HepG2 (cell line): ENCODE measurements at places on chromosomes 4 and X.

DNA sequence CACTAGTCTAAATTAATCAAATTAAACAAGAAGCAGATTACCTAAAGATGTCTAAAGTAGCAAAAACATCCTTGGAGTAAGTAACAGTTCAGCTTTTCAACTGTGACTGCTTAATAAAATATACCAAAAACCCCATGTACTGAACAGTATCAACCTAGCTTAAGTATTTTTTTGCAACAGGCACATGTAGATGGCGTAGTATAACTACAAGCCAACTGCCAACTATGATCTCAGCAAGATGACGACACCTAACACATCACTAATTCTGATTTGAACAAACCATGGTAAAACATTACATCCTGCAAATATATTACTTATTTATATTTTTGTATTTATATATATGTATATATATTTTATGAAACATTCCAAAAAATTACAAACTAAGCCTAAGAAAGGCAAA is 24.5 kb downstream of the DHX15 start:
- no peak for DNase-seq

DNA sequence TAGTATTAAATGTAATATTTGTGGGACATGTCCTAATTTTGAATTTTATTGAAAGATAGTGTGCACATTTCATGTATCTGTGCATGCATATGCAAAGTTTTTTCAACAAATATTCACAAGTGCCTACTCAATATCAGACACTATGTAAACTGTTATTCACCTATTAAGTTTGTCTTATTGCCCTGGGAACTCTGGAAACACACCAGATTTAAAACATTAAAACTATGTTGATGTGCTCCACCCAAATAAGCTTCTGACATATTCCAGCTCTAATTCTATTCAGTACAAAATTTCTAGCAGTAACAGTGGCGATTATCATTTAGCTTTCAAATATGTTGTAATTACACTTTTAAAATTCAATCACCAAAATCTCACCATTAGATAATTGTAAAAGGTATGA is 183.1 kb upstream of the TTC29 start:
- no peak for DNase-seq

GRCh38 chrX:150935467-150935866 is 37.0 kb upstream of the CD99L2 start:
- DNase-seq, result no peak

DNA sequence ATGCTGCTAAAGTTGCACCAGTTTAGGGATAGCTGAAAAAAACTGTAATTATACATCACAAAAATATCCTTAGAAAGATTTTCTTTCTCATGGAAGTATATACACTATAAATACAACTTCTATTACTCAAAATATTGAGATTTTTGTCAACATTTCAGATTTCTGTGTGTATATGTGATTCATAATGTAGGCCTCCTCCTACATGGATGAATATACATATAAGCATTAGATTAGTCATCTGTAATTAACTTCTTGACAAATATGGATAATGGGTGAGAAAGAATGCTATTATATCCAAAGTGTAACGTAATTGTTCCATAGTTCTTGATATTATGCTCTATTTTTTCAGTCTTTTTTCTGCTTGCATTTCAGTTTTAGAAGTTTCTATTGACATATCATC is 124.9 kb downstream of the CBLL2 start:
- no peak for DNase-seq

DNA sequence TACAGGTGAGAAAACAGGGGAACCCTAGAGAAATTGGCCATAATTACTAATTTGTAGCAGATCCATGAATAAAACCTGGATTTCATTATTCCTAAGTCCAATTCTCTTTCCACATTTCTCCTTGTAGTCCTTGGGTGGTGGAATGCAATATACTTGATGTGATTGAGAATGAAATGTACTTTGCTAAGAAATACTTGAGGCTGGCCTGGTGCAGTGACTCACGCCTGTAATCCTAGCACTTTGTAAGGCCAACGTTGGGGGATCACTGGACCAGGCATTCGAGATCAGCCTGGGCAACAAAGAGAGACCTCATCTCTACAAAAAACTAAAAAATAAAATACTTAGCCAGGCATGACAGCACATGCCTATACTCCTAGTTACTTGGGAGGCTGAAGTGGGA is 15.9 kb downstream of the TMEM184C start:
- DNase-seq, result no peak

DNA sequence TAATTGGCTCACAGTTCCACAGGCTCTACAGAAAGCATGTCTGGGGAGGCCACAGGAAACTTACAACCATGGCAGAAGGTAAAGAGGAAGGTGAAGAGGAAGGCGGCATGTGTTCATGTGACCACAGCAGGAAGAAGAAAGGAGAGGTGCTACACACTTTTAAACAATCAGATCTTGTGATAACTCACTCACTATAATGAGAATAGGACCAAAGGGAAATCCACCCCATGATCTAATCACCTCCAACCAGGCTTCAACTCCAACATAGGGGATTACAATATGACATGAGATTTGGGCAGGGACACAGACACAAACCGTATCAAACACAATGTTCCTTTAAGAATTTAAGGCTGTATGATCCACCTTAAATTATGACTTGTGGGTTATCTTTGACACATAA is 10.5 kb upstream of the PGM2 start:
- no peak for DNase-seq

GRCh38 chr4:74997948-74998729 is 65.2 kb downstream of the PARM1 start:
- DNase-seq, result no peak

DNA sequence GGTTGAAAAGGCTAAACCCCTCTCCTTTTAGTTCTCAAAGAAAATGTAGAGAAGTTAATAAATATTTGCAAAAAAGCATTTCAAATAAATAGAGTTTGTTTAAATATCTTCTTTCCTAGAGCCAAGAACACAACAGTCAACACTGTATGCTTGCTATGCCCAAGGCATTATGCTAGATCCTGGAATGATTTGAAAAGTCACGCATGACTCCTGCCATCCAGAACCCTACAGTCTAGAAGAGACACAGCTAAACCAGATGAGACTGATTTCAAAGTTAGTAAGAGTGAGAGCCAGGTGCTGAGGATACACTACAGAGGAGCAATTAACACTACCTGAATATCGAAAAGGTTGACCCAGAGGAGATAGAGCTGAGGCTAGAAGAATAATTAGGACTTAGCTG is 205.8 kb downstream of the NWD2 start:
- no peak for DNase-seq

DNA sequence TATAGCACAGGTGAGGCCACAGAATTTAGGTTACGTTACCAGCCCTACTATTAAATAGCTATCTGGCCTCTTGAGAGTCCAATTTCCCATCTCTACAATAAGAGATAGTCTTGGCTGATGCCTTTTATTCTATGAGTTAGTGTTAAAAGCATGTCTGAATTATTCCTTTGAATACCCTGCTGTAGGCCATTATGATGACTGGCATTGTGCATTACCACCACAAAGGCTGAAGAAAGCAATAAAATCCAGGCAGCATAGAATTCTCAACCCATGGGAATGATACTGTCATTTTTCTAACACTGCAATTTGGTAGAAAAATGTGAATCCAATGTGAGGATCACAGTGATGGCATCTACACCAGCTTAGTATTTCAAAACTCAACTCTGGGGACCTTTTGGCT is 51.4 kb downstream of the OTC start:
- no peak for DNase-seq

DNA sequence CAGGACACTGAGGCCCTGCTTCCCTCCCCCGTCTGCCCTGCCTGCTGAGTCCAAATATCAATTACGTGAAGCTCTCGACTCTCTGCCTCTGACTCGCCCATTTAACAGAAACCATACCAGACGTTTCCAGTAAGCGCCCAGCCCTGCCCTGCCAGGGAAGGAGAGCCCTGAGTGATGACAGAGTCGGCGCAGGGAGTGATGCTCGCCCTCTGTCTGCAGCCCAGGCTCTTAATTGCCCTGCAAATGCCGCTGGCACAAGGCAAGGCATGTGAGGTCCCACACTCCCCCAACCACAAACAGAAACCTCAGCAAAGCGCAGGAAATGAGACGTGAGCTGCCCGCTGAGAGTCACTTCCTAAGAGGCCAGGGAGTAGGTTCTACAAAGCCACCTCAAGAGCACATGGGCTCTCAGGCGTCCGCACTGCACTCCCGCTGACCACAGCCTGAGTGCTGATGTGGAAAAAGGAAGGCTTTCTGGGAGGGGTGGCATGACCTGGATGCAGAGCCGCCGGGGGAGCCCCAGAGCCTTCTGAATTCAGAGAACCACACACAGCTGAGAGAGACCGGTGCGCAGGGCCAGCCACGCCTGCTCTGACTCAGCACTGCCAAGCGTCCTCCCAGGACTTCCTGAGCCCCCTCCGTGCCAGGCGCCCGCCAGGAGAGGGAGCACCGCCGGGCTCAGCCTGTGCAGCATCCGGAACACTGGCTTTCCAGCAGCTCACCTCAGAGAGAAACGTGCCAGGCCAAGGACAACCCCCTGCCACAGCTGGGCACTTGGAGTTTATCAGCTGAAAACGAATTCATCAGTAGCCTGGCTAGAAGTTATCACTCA is 5.3 kb downstream of the ZFYVE28 start:
- DNase-seq, result peak; percentile 70

DNA sequence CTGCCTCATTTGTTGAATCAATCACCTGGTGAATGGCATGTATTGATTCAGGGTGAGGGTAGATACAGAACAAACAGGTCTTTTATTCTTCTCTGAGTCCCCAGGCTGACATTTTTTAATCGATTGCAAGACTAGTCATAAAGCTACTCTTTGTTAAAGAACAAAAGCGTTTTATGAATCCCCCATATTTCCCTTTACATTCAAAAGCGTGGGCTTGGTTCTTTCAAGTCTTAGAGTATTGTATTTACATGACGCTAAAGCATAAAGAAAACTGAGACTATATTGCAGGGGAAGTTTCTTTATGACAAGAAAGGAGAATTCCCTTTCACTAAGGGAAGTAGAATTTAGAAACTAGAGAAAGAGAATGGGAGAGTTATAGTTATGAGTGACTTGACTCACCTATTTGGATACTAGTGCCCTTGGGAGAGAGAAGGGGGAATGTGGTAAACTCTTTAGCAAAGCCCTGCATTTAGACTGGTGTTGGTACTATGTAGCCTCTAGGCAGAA is 69.3 kb upstream of the PDE5A start:
- peak; percentile 34 for DNase-seq

GRCh38 chr4:127450276-127450675 is 182.5 kb upstream of the INTU start:
- no peak for DNase-seq

GRCh38 chrX:123704781-123705180 is 28.1 kb downstream of the THOC2 start:
- no peak for DNase-seq

DNA sequence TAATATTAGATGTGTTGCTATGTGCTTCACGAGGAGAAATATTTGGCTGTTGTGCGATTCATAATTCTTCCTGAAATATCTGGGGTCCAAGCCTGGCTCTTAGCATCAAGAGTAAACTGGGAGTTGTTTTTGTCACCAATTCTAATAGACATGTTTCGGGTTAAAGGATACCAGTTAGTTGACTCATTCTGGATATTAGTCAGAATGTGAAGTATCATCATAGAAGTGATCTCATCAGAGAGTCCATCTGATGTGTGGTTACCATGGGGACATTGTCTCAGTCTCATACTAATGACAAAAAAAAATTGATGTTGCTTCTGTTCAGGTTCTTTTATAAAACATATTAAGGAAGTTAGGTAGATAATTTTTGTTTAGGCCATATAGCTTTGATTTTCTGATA is 57.2 kb upstream of the MTMR1 start:
- DNase-seq, result no peak

DNA sequence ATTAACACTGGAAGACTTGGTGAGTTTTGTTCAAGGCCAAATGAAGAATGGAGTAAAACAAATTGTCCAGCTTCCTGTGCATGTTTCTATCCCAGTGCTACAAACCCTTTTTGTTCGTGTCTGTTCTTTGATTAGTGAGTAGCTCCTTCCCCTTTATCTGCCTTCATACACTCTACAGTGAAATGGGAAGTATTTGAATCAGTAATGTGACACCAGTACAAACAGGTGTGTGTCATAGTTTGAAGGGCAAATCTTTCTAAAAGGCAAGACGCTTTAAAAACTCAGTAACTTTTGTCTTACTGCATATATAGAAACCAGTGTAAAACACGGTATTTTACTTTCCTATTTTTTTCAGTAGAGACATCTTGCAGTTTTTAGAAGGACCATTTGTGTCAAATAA is 5.9 kb downstream of the ARHGEF38 start:
- DNase-seq, result no peak

- DNase-seq, result no peak
Observed at GRCh38 chrX:129772796-129773431, 6.8 kb upstream of the SASH3 start.

- DNase-seq, result no peak
Observed at GRCh38 chrX:134388161-134389109, 71.5 kb upstream of the HPRT1 start.

DNA sequence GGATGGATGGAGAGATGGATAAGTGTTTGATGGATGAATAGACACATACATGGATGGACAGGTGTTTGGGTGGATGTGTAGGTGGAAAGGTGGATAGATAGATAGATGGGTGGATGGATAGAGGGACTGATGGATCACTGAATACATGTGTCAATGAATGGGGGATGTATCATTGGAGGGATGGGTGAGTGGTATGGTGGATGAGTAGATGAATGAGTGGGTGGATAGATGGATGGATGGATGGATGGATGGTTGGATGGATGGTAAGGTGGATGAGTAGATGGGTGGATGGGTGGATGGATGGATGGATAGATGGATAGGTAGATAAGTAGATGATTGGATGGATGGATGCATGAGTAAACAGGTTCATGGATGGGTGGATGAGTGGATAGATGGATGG is 41.1 kb upstream of the CD99 start:
- no peak for DNase-seq

- no peak for DNase-seq
Observed at GRCh38 chrX:103607364-103608305, at the start of gene TCEAL3. Gene TCEAL3 (plus strand): TSS chrX:103607963. CDS start chrX:103609065, 1,102 bp downstream.

GRCh38 chrX:11259437-11259836 is 33.8 kb upstream of the AMELX start:
- no peak for DNase-seq

DNA sequence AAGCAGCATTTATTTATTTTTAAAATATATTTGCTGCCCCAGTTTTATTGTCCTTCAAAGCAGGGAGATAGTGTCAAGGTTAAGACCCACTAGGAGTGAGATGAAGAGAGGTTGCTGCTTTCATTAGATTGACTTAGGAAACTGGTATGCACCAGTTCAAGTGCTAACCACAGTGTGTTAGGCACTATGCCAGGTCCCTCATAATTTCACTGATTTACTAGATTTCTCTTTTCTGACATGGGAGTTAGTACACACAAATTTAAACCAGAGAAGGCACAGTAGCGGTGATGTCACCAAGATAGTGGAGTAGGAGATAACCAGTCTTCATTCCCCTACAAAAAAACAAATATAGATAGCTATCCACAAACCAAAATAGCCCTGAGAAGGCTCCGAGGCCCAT is 14.3 kb downstream of the RRAGB start:
- DNase-seq, result no peak
